ENCODE measurements at places on chromosomes 1 and 21.

GRCh38 chr1:37476460-37477197 is 2.2 kb downstream of the ZC3H12A start:
- no peak for DNase-seq

DNA sequence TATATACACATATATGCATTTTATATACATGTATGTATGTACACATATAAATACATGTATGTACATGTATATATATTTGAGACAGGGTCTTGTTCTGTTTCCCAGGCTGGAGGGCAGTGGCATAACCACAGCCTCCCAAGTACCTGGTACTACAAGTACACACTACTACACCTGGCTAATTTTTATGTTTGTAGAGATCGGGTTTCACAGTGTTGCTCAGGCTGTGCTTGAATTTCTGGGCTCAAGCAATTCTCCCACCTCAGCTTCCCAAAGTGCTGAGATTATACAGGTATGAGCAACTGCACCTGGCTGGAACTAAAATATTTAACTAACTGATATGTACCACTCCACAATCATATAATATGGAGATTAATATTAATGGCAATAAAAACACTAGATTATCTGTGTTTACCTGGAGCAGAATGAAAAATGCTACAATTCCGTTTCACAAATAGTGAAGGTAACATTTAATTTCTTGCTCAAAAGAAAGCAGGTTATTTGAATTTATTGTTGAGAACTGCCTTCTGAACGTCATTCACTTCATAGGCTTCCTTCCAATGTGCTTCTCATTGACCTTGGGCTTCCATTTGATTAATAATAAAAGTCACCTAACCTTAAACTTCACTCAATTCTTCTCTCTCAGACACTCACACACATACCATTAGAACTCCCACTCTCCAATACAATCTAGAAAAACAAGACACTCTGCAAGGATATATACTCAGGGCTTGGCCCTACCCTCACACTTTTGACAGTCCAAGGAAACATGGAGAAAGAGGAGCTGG is 57.0 kb downstream of the PTGER3 start:
- no peak for DNase-seq

GRCh38 chr1:161235957-161236775 is 1.8 kb downstream of the NR1I3 start:
- no peak for DNase-seq

GRCh38 chr1:23521588-23521987 is 9.4 kb downstream of the E2F2 start:
- DNase-seq: no peak

DNA sequence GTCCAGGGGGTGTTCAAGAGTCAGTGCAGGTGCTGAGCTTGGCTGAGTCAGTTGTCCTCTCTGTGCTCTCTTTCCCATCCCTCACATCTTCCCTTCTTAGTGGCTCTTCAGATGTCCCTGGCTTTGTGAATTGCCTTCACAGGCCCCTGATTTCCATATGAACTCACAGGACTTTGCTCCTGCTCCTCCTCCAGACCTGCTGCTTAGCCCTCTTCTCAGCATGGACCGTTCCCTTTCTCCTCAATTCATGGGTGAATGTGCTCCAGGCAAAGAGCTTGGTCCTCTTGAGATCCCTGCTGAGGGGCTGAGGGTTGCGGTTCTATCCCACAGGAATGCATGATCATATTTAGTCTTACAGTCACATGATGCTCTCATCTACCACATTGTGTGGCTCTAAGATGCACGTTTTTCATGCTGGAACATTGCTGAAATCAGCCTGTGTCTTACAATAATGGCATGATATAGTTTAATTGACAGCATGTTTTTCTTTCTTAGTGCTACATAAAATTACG is 30.5 kb downstream of the CACNA1E start:
- DNase-seq: no peak

- DNase-seq: no peak
Measured at GRCh38 chr1:26961826-26962225, 1.6 kb upstream of the KDF1 start.

GRCh38 chr1:210293171-210293607 is 35.5 kb upstream of the HHAT start:
- no peak for DNase-seq

DNA sequence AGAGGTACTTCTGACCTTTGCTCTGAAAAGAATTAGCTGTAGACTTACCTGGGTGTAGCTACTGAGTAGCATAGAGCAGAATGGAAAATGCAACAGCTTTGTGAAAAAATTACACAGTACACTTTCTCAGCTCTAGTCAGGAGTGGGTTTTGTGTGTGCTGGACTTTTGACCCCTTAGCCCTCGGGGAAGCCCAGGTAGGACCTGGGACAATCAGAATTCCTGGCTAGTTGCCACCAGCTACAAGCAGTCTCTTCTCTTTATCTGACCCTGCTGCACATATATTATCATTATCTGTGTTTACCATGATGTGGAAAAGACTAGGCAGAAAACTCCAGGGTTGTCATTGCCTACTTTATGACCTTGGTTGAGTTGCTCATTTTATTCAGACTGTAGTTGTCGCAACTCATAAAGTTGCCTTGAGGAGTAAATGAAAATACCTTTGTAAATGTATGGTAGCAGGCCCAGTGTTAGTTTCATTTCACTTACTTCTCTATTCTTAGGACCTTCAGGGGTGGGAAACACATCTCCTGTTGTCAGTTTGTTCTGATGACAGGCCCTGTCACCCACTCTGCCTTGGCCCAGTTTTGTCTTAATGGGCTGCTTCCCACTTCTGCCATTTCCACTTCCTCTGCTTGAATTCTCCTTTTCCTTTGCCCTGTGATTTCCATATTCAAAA is 5.4 kb downstream of the NEK7 start:
- DNase-seq: no peak
